ENCODE measurements at places on chromosomes 2 and 18.
A peak's percentile ranks its signal among the peaks of the same experiment; 100 is the strongest.

- DNase-seq = peak; percentile 68
Observed at GRCh38 chr2:73110168-73111072, 2.3 kb downstream of the RAB11FIP5 start.

DNA sequence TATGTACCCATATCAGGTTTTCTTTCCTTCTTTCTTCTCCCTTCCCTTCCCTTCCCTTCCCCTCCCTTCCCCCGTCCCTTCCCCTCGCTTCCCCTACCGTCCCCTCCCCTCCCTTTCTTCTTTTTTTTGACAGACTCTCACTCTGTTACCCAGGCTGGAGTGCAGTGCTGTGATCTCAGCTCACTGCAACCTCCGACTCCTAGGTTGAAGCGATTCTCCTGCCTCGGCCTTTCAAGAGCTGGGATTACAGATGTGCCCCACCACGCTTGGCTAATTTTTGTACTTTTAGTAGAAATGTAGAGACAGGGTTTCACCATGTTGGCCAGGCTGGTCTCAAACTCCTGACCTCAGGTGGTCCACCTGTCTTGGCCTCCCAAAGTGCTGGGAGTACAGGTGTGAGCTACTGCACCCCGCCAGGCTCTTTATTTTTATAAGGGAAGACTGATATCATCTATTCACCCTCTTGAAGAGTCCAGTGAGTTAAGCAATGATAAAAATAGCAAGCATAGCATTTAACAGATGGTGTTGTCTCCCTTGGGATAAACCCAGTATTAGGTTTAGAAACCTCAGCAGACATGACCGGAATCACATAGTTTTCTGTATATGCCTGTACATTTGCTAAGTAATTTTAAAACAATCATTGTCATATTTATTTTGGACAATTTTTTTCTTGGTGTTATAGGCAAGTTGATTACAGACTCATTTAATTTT lies 888.4 kb downstream of the TRIB2 start:
- DNase-seq = no peak

- DNase-seq = no peak
Observed at GRCh38 chr2:217931846-217932560, 70.8 kb downstream of the TNS1 start.

GRCh38 chr2:226794196-226794661 lies 5.4 kb downstream of the IRS1 start:
- DNase-seq = peak; percentile 45

DNA sequence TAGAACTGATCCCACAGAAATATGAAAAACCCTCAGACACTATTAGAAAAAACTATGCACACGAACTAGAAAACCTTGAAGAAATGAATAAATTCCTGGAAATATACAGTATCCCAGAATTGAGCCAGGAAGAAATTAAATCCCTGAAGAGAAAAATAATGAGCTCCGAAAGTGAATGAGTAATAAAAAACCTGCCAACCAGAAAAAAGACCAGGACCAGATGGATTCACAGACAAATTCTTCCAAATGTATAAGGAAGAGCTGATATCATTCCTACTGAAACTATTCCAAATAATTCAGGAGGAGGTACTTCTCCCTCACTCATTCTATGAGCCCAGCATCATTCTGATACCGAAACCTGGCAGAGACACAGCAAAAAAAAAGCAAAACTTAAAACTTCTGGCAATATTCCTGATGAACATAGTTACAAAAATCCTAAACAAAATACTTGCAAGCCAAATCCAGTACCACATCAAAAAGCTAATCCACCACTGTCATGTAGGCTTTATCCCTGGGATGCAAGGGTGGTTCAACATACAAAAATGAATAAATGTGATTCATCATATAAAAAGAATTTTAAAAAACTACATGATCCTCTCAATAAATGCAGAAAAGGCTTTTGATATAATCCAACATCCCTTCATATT lies 1397.6 kb upstream of the DDX18 start:
- no peak for DNase-seq

DNA sequence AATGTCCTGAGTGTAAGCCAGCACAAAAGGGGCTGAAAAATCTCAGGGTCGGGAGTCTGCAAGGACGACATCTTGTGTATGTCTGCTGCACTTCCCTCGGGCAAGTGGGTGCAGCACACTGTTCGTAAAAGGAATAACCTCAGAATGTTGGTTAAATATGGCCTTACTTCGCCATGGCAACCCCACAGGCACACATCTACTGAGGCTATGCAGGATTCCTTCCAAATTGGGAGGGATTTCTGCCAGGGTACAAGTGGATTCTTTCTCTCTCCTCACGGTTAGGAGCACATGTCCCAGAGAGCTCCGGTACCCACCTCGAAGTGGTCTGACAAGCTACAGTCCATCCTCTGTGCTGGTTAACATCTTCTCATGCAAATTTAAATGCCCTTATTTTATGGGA lies 277.7 kb upstream of the PXDN start:
- no peak for DNase-seq

GRCh38 chr2:156434461-156435291 lies 1.5 kb upstream of the GPD2 start:
- DNase-seq = peak; percentile 59

GRCh38 chr2:134674687-134675086 lies 44.1 kb downstream of the TMEM163 start:
- DNase-seq = no peak

GRCh38 chr2:164388511-164388910 lies 232.8 kb downstream of the GRB14 start:
- DNase-seq = peak; percentile 89

DNA sequence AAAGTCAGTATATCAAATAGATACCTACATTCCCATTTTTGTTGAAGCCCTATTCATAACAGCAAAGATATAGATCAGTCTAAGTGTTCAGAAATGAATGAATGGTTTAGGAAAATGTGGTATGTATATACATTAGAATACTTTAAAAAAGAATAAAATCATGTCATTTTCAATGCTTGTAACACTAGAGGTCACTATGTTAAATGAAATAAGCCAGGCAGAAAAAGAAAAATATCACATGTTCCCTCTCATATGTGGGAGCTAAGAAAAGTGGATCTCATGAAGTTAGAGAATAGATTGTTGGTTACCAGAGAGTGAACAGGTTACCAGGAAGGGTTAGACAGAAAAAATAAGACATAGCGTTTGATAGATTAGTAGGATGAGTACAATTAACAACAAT lies 1111.0 kb upstream of the SLC39A10 start:
- no peak for DNase-seq

- peak; percentile 60 for DNase-seq
Observed at GRCh38 chr2:101328474-101329007, 20.0 kb upstream of the RNF149 start.

DNA sequence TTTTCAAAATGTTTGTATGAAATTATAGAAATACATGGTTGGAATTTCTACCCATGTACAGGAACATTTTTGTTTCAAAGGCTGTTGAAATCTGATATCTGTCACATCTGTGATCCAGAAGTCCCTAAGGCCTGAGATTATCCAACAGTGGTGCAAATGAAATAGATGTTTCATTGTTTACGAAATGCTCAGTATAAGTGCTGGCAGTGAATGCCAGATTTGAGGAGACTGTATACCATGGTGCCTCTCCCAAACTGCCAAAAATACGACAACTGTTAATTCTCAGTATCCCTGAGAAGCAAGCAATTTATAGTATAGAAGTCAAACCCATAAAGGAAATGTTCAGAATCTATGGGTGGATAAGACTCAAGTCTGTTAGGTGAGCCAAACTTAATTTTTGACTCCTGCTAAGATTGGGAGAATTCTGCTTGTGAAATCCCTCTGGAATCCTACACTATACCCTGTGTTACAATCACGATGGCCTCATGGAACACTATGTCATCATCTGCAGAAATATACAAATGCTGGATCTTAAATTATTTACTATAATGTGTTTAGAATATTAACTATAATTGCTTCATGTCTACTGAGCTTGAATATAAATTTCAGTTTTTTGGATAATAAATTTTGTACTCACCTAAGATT lies 71.2 kb upstream of the DOCK10 start:
- DNase-seq = no peak

GRCh38 chr18:213966-214365 lies 53.9 kb downstream of the THOC1 start:
- DNase-seq = no peak

- no peak for DNase-seq
Observed at GRCh38 chr18:23208600-23208999, 73.3 kb downstream of the CABLES1 start.

DNA sequence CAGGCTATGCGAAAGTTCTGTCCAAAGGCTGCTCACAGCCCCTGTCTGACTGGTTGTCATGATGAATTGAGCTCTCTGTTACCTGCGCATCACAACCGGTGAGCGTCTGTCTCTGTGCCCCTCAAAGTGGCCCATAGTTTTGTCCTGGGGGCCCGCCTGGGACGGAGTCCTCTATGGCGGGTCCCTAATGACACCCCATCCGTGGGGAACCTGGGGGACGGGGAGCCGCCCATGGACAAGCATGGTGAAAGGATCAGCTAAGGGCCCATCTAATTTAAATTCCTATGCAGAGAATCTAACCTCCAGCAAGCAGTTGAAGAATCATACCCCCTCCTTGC lies 473 bp downstream of the ELMOD3 start:
- DNase-seq = no peak

DNA sequence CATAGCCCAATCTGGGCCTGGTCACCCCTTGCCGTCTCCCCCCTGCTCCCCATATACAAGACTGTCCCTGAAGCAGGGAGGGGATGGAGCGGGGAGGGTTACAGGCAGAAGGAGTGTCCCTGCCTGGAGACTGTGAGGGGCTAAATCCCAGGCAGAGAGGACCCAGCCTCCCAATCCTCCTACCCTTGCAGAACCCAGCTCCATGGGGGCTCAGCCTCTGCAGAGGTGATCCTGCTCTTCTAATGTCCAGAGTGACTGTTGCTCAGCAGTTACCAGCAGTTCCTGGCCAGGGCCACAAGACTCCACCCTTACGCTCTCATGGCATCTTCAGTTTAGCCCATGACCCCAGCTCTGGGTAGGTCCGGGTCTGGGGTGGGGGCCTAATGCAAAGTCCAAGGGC lies 58.1 kb downstream of the COA5 start:
- no peak for DNase-seq

GRCh38 chr2:173424886-173425285 lies 70.2 kb downstream of the CDCA7 start:
- DNase-seq = no peak

DNA sequence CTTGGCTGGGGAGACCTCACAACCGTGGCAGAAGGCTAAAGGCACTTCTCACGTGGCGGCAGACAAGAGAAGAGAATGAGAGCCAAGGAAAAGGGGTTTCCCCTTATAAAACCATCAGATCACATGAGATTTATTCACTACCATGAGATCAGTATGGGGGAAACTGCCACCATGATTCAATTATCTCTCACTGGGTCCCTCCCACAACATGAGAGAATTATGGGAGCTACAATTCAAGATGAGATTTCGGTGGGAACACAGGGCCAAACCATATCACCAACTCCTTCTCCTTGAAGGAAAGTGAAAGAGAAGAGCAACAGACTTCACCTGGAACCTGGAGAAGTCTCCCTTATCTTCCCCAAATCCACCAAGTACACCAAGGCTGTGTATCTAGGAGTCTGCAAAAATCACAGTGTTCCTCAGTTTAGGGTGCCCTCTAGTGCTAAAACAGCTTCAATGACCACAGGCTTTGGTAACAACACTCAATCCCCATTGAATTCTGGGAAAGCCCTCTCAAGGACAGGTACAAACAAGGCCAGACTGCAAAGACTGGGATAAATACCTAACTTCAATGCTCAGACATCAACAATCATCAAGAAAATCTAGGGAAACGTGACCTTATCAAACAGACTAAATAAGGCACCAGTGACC lies 148.8 kb upstream of the SRD5A2 start:
- peak; percentile 46 for DNase-seq

DNA sequence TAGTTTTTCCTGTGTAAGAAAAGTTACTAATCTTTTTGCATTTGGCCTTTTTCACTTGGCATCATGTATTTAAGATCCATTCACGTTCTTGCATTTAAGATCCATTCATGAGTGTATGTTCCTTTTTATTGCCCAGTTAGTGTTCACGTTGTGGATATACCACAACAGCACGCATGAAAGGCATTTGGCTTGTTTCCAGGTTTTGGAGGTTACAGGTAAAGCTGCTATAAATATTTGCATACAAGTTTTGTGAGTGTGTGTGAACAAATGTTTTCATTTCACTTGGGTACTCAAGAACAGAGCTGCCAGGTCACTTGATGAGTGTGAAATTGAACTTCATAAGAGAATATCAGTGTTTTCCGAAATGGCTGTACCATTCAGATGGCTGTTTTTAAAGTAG lies 121.2 kb downstream of the CCBE1 start:
- DNase-seq = no peak

DNA sequence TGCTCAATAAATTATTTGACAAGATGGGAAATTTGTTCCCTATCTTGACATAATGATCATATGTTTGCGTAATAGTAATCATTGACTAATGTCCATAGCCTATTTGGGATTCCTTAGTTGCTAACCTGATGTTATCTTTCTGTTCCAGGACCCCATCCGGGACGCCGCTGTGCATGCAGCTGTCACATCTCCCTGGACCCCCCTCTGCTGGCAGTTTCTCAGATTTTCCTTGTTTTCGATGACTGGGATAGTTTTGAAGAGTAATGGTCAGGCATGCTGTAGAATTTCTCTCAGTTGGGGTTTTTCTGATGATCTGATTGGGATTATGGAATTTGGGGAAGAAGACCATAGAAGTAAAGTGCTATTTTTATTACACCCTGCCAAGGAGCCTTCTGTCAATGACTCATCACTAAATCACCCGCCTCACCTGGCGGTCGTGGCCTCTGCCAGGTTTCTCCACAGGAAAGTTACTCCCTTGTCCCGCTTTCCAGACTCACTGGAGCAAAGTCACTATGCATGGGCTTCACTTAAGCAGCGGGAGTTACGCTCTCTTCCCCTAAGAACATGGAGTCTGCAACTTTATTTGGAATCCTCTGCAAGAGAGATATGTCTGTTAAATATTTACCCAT lies 19.9 kb upstream of the TMEM18 start:
- no peak for DNase-seq

DNA sequence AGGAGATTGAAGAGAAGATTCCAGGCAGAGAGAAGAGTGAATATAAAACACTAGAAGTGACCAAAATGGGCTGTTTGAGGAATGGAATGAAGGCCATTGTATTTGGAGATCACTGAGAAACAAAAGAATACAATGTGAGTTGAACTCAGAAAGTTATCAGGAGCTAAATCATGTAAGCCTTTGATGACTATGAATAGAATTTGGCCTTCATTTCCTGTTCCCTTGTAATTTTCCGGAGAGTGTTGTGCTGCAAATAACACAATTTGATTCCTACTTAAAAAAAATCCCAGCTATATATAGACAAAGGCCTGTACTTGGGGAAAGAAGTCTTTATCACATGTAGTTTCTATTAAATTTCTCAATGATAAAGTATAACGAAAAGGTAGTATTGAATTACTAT lies 33.7 kb upstream of the KYNU start:
- no peak for DNase-seq

DNA sequence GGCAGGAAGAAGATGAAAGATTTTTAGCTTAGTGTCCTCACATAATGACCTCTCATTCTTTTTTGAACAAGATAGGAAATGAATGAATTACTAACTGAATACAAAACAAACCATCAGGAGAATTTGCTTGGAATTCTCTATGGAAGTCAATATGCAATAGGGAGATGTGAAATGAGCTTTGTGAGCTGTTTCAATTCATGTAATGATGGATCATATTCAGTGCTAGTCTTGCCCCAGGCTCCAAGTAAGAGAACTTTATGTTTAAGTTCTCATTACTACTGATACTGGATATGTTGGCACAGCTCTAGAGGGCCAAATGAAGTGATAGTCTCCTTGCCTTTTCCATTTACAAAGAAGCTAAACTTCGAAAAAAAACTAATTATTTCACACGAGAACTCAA lies 29.2 kb downstream of the MYOM1 start:
- no peak for DNase-seq

- no peak for DNase-seq
Observed at GRCh38 chr2:4588606-4589005, 885.2 kb downstream of the DCDC2C start.

GRCh38 chr2:68282811-68283418 lies 30.6 kb upstream of the PPP3R1 start:
- peak; percentile 33 for DNase-seq
